ENCODE measurements at places on chromosomes 2 and 18. TPM values are rescaled to one million over a fixed set of nuclear protein-coding genes. Genes with fewer than 3 reads are reported as not detected.

The TDRD15 gene
- total RNA-seq, result not detected

The CAMKMT gene
- 5.1 TPM for total RNA-seq

The FAM124B gene
- 0.05 TPM for total RNA-seq

The RGPD3 gene
- 0.16 TPM for total RNA-seq

The SLC14A1 gene
- total RNA-seq, result not detected

The CYTIP gene
- total RNA-seq, result 0.05 TPM

The AGXT gene
- not detected for total RNA-seq

The NEUROD1 gene
- not detected for total RNA-seq

The GAL3ST2 gene
- total RNA-seq, result 0.15 TPM

The SLC16A14 gene
- total RNA-seq, result 1.3 TPM

The ANKRD30B gene
- total RNA-seq, result not detected

The GPAT2 gene
- not detected for total RNA-seq

The BBS5 gene
- total RNA-seq, result 5.5 TPM
